ENCODE measurements at places on chromosomes 5 and 9. TPM values are rescaled to one million over a fixed set of nuclear protein-coding genes. Genes with fewer than 3 reads are reported as not detected.

DNA sequence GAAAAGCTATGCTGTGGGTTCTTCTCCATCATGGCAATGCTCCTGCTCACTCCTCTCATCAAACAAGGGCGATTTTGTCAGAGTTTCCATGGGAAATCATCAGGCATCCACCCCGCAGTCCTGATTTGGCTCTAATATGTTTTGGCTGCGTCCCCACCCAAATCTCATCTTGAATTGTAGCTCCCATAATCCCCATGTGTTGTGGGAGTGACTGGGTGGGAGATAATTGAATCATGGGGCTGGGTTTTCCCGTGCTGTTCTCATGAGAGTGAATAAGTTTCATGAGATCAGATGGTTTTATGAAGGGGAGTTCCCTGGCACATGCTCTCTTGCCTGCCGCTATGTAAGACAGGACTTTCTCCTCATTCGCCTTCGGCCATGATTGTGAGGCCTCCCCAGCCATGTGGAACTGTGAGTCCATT lies 163.8 kb downstream of the GADD45G start:
- DNase-seq, result no peak

The PCDHB15 gene
- total RNA-seq, result 3.6 TPM

DNA sequence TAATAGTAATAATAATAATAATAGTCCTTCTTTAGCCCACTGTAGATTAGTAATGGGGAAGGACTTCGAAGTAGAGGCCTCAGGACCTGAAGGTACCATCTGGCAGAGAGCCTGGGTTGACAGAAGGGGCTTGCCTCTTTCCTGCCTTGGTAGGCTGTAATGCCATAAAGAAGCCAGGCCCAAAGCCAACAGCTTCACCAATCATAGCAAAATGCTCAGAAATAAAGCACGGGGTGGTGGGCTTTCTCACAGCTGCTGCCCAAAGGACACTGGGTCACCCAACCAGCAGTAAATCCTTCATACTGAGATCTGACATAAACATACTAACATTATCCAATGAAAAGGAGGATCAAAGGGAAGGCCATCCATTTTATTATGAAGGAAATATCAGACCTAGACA lies 70.7 kb downstream of the SUSD1 start:
- no peak for DNase-seq

DNA sequence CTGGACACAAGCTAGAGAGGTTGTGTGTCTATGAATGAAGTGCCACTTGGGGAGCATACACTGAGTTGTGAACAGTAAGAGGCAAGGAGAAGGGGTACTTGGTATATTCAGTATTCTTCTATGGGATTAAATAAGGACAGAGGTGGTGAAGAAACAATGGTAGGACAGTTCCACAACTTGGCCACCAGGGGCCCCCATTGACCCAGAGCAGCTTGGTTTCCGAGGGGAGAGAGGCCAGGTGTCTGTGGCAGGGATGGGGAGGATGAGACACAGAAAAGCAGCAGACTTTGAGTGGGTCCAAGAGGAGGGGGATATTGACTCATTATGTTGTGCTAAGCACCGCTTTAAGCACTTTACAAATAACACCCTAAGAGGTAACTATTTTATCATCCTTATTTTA lies 220.6 kb downstream of the MELK start:
- DNase-seq, result no peak

- no peak for DNase-seq
These were observed 872 bp downstream of the LIX1 start for GRCh38 chr5:97141539-97141938.

DNA sequence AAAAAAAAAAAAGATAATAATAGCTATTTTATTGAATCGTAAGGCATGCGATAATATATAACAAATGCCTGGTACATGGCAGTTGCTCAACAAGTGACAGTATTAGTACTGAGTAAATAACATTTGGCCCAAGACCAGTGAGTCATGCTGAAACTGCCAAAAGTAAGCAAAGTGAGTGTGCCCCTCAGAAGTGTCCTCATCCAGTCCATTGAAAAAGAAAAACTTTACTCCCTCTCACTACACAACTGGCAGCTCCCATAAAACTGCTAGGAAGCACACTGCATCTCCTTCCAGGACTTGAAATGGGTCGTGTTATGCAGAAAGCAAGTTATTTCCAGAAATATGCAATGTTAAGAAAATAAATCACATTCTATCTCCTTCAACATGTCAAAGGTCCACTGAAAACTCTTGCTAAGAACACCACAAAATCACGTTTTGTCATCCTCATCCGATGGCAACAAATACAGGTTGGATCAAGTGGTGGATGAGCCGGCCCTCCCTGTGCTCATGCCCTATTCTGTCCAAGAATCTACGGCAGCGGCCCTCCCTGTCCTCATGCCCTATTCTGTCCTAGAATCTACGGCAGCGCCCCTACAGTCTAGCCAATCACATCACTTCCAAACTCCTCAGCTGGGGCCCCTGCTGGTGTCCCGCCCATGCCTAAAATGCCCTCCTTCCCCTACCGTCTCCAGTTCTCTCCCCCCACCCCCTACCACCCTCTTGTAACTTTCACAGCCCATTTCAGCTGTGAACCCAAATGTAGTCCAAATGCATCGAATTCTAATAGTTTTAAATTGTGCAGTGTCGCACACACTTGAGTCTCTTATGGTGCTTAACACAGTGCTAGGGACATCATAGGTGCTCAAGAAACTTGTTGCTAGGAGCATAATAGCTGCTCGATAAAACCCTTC lies 12.5 kb downstream of the PTCH1 start:
- no peak for DNase-seq

The PCDHGA3 gene
- 4.0 TPM for total RNA-seq

The SEMA5A gene
- 29.3 TPM for total RNA-seq

- DNase-seq, result no peak
These were observed 43.4 kb downstream of the NADK2 start for GRCh38 chr5:36198281-36198680.

DNA sequence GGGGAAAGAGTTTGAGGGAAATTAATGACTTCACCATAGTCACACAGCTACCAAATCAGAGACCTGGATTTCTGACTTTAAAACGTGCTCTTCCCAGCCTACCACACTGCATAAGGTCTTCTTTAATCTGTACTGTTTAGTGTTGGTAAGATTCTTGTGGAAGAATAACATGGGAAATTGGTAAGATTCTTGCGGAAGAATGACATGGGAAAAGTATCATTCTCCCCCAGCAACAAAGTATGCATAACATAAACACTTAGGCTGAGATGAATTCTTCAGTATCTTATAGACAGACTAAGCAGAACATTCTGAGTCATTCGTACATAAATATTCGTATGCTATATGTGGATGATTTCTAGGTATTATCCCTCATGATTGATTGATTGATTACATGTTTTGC lies 170.4 kb downstream of the FOCAD start:
- DNase-seq, result no peak

DNA sequence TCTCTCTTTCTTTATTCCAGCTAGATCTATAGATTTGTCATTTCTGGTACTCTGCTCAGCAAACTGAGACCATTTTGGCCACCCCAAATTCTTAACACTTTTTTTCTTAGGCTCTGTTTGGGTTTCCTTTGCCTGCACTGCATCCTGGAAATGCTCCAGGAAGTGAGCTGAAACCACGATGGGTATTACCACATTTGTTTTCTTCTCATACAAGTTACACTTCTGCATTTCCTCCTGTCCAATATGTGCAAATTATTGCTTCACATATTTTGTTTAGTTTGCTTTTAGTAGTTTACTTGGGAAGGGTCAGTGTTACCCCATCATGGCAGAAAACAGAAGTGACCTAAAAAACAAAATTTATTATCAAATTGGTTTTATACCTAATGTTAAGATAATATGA lies 498.6 kb upstream of the GRIN3A start:
- no peak for DNase-seq

GRCh38 chr9:77435277-77435676 lies 212.8 kb downstream of the GNA14 start:
- DNase-seq, result no peak

The CATSPER3 gene
- total RNA-seq, result 1.0 TPM
